ENCODE measurements at places on chromosomes 4 and X.

DNA sequence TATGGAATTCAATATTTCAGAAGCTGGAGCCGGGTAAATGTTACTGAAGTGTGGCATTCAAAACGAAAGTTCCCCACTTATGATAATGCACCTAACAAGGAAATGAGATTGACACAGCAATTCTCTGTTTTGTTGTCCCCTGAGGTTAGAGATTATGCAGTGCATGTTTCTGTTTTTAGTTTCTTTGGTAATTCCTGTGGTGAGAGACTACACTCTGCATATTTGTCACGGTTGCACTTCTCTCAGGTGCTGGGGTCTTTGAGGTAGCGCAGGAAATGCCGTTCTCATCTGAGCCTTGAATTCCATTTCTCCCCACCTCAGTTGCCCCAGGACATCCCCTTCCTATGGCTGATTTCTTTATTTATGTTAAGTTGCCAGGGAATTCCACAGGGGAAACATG lies 15.3 kb upstream of the BEND4 start:
- DNase-seq: no peak

- no peak for DNase-seq
Measured at GRCh38 chr4:182960746-182961145, 43.6 kb upstream of the DCTD start.

GRCh38 chr4:75567725-75568124 lies 11.9 kb downstream of the ODAPH start:
- no peak for DNase-seq

DNA sequence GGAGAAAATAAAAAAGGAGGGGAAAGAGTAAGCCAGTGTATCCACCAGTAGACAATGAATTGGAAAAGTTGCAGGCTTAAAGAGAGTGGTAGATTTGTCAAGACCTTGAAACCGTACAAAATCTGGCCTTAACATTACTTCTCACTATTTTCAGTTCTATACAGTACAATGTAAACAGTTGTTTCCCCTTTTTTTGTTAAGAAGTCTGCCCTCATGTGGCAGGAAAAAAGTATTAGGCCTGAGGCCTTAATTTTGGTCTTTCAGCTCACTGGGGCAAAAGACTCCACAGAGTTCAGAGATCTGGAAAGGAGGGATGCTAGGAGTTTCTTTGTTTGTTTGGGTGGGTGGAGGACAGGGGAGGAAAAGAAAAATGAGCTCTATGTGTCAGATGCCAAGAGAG lies 92.8 kb upstream of the CCDC160 start:
- DNase-seq: no peak

GRCh38 chr4:14865804-14866203 lies 136.5 kb upstream of the CPEB2 start:
- no peak for DNase-seq

DNA sequence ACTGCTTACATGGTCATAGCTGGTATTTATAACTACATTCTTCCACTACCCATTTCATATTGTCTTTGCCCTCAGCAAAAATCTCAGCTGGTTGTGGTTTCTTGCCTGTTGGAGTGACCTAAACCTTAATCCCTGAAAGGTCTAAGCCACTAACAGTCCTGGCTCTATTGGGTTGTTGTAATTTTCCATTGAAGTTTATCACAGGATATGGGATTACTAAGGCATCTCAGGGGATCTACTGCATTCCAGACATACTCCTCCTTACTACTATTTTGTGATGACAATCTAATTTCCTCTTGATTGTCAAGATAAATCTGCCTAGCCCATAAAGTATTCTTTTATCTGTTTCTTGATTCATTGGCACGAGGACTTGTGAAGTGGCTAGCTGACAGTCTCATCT lies 6.2 kb upstream of the OSTC start:
- DNase-seq: no peak

- DNase-seq: peak; percentile 57
Measured at GRCh38 chr4:153115322-153116290, 88.6 kb upstream of the TRIM2 start.

DNA sequence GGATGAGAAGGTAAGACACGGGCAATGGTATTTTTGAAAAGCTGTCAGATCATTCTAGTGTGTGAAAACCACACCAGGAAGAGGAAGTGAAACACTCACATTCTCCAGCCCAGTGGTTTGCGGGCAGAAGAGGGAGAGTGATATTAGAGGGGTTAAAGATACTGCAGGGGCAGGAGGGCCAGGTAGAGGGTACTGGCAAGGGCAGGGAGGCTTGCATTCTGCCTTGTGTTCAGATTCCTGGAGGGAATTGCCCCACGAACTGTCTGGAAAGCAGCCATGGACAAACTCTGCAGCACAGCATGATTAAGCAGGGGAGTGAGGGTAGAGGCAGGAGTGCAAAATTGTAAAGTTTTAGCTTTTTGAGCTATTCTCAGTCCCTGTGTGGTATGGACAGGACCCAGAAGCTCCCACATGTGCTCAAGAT lies 30.9 kb downstream of the NIPAL1 start:
- peak; percentile 50 for DNase-seq

GRCh38 chrX:129316461-129316860 lies 206.8 kb downstream of the SMARCA1 start:
- no peak for DNase-seq

GRCh38 chr4:42654631-42655268 lies 2.2 kb downstream of the ATP8A1 start:
- no peak for DNase-seq

GRCh38 chrX:127038065-127038464 lies 218.5 kb downstream of the PRR32 start:
- DNase-seq: no peak

DNA sequence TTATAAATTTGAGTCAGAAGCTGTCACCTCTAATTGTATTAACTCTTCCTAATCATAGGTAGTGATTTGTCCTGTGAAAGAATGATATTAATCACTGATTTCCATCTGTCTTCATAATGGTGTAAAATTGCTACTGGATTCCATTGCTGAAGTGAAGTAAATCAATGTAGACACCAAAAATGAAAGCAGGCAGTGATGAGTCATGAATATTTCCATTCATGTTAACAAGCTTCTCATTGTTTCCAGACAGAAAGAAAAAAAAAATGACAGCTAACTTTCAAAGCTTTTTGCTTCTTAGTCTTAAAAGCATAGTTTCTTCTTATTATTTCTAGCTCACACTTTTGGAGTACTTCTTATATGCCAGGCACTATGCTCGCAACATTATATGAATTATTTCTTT lies 21.5 kb downstream of the FAM114A1 start:
- no peak for DNase-seq

DNA sequence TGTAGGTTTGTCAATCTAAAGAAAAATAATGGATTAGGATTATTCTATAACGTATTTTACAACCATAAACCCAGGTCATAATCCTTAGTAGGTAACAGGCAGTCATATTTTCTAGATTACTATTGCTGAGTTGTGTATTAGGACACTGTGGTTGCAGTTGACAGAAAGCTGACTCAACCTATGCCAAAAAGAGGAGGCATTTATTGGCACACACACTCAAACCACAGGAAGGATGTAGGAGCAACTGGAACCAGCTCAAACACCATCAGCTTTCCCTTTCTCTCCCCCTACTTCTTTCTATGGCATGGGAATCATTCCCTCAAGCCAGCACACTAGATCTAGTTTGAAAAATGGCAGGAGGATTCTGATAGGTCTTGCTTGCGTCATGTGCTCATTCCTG lies 136.4 kb upstream of the FAM9C start:
- DNase-seq: no peak

GRCh38 chrX:77527233-77528001 lies 80.2 kb downstream of the FGF16 start:
- no peak for DNase-seq

- DNase-seq: no peak
Measured at GRCh38 chr4:55854129-55854528, 681 bp downstream of the EXOC1 start.

- DNase-seq: no peak
Measured at GRCh38 chrX:30948626-30949025, 59.6 kb upstream of the TAB3 start.

- no peak for DNase-seq
Measured at GRCh38 chr4:182124359-182124758, 118.8 kb upstream of the TENM3 start.

DNA sequence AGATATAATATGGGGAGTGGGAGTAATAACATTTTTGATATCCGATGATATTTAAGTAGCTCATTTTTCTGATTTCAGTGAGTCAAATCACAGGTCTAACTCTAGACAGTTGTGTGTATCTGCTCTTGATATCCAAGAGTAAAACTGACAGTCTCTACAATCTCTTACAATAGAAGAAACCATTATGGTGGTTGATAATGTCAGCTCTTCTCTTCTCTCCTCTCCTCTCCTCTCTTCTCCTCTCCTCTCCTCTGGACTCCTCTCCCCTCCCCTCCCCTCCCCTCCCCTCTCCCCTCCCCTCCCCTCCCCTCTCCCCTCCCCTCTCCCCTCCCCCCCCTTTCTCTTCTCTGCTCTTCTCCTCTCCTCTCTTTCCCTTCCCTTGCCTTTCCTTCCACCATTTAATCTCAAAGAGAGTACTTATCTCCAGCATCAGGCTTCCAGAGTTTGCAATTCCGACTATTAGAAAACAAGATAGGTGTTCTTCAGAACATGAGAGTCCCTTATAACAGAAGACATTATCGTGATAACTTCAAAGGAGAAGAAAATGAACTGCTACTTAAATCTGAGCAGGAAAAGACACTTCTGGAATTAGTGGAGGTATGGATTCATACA lies 6.2 kb downstream of the TDO2 start:
- DNase-seq: no peak

DNA sequence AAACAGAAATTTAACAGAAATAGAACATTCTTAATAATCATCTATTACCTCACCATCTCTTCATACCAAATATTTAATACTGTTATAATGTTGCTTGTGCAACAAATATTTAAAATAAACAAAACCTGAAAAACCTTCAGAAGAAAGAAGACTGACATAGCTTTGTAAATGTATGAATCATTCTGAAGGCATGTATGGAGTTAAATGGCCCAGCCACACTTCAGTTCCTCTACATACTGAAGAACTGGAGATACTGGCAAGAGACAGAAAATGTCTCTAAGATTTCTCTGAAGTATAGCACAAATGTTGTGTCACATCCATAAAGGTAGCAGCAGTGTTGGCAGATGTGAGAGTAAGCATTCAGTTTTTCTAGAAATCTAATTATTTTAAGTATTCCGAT lies 275.3 kb upstream of the FGF13 start:
- DNase-seq: no peak

DNA sequence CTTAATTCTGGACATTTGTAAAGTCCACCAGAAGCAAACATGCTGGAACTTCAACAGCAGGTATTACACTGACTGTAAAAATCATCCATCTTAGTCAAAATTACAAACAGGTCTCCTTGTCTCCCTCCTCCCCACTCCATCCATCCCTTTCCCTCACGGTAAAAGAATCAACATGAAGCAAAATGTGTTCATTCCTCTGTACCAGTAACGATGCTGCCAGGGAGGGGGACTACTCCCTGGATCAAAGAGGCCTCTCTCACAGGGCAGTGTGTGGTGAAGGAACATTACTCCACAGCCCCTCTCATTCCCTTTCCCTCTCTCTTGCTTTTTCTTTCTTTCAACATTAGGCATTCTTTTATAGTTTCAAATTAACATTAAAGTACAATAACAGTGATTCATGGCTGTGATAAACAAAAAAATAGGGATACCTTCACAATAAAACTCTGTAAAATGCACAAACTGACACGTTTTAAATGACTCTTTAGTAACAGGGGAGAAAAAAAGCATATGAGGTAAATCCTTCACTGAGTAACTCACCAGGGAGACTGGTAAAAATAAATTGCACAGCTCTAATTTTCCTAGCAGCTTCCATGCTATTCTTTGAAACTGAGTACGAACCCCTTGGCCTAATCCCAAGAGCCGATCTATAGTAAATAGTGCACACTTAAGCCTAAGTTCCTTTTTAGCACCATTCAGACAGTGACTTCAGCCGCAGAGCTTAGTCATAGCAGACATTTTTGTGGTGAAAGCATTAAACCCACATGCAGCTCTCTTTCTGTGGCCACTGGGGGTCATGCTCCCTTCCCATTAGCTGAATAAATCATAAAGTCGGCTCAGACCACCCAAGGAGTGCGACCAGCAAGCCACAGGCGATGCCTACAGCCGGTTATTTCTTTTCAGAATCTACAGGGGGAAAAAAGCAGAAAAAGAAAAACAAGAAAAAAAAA lies 215.6 kb upstream of the GYPA start:
- no peak for DNase-seq

DNA sequence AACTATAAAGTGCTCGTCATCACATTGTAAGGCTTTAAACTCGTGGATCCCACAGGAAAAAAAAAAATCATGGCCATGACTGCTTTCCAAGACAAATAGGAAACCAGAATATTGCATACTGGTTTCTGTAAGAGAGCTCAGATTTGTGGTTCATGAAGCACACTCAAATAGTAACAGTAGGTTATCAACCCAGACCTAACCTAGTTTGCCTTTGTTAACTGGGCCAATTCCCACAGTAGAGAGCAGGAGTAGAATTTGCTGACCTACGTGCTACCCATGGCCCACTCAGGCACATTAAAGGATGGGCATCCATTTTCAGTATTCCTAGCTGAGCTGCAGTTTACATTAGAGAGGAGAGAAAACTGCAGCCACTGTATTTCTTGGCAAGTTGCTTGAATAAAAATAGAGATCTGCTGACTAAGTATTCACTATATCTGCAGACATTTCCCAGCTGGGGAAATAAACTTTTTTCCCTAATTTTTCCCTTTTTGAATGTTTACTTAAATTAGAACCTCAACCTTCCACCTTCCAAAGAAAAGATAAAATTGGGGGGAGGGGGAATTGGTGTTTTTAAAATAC lies 218.5 kb downstream of the SPANXN3 start:
- no peak for DNase-seq

GRCh38 chr4:128787509-128788311 lies 21.8 kb upstream of the JADE1 start:
- no peak for DNase-seq

GRCh38 chrX:123975180-123975579 lies 13.7 kb downstream of the STAG2 start:
- DNase-seq: no peak

- no peak for DNase-seq
Measured at GRCh38 chr4:159042097-159042605, 60.7 kb upstream of the RAPGEF2 start.

DNA sequence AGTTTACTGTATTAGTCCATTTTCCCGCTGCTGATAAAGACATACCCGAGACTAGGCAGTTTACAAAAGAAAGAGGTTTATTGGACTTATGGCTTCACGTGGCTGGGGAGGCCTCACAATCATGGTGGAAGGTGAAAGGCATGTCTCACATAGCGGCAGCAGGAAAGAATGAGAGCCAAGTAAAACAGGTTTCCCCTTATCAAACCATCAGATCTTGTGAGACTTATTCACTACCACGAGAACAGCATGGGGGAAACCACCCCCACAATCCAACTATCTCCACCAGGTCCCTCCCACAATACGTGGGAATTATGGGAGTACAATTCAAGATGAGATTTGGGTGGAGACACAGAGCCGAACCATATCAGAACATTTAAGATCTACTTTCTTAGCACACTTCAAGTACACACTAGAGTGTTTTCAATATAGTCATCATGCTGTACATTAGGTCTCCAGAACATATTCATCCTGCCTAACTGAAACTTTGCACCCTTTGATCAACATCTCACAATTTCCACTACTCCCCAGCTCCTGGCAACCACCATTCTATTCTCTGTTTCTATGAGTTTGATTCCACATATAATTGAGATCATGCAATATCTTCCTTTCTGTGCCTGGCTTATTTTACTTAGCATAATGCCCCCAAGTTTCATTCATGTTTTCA lies 341.0 kb downstream of the ARHGAP24 start:
- no peak for DNase-seq

GRCh38 chrX:136584545-136584944 lies 52.5 kb downstream of the VGLL1 start:
- peak; percentile 32 for DNase-seq

All from stimulated activated CD4-positive, alpha-beta T cell treated with anti-CD3 and anti-CD28 coated beads, Interleukin-4, amount 100 ng/mL, for 1 hour (primary cell).